Activated T-cell treated with anti-CD3 and anti-CD28 coated beads, Interleukin-2, amount 50 U/mL, for 24 hours (primary cell): ENCODE measurements at places on chromosomes 3 and 15.
A peak's percentile ranks its signal among the peaks of the same experiment; 100 is the strongest.

DNA sequence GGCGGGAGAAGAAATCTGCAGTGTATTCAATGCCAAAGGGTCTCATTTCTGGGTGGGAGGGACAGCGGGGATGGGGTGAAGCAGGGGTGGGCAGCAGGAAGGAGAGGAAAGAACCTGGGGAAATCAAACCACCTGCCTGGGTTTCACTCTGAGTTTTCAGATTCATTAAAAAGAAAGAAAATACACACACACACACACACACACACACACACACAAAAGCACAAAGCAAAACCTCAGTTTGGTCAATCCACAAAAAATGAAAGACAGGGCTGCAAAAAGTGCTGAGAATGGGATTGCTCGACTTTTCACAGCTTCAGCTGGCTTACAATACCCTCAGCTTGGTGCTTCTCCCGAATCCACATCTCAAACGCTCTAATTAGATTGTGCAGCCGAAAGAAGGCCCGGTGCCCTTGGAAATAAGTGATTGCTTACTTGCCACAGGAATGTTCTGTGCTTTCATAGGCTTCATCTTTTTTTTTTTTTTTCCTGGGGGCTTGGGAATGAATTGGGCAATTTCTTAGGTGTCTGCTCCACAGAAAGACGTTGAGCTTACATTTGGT is 370.5 kb downstream of the RORA start:
- H3K4me3 ChIP-seq = no peak overlapping the region
- no peak overlapping the region for H3K27ac ChIP-seq
- no peaks in the 10 kb centered on the region for H3K27me3 ChIP-seq
- DNase-seq = no peak
- H3K36me3 ChIP-seq = no peaks in the 10 kb centered on the region
- H3K4me1 ChIP-seq = peaks cover 58% of the 10 kb centered on the region

DNA sequence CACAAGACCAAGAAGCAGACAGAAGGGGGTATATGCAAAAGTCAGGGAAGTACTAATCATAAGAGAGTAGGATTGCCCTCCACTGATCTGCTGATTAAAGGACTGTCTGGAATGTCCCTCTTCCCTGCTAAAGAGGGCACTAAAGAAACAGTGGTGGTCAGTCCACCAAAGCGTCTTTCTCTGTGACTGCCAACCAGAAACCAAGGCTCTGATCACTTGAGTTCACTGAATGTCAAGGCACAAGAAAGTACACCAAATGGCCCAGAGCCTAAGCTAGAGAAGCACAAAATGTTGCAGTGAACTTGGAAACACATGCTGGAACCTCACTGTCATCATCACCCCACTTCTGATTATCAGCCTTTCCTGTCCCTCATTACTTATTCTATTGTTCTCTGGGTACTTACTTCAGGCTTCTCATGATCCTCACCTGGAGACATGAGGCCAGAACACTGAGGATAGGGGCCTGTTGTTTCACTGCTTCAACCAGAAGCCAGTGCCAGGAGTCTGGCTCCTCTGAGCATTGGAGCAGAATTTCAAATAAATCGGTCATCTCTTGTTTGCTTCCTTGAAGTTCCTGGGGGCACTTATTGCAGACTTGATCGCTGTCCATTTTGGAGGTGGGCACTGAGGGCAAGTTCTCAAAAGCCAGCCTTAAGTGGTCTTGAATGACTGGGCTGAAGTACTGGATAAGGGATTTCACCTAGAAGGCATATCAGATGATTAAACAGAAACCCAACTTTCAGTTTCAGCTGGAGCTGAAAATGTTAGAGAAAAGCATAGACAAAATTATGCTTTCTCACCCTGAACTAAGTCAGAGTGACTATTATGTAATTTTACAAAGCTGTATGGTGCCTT is 58.9 kb downstream of the EIF3J start:
- peak overlapping the region; percentile 85 for H3K27ac ChIP-seq
- H3K27me3 ChIP-seq = no peaks in the 10 kb centered on the region
- no peak for DNase-seq
- H3K36me3 ChIP-seq = peaks cover 78% of the 10 kb centered on the region
- H3K4me1 ChIP-seq = peaks cover 42% of the 10 kb centered on the region
- no peak overlapping the region for H3K4me3 ChIP-seq

GRCh38 chr3:192060160-192060781 is 599.3 kb downstream of the PYDC2 start:
- H3K4me1 ChIP-seq = no peaks in the 10 kb centered on the region
- H3K27ac ChIP-seq = no peak overlapping the region
- no peak overlapping the region for H3K4me3 ChIP-seq

DNA sequence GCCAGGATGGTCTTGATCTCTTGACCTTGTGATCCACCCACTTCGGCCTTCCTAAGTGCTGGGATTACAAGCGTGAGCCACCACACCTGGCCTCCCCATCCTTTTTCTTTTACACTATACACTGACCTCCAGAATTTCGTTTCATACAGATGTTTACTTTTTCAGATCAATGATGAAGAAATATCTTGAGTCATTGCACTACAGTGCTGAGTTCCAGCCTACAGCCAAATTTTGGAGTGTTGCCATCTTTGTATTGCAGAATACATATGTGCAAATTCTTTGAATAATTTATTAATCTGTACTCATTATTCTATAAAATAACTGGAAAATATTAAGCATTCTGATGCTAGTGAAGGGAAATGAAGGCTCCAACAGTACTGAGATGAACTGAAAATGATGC is 12.5 kb downstream of the ZPLD1 start:
- H3K4me3 ChIP-seq = no peak overlapping the region
- no peaks in the 10 kb centered on the region for H3K27me3 ChIP-seq
- no peaks in the 10 kb centered on the region for H3K36me3 ChIP-seq

DNA sequence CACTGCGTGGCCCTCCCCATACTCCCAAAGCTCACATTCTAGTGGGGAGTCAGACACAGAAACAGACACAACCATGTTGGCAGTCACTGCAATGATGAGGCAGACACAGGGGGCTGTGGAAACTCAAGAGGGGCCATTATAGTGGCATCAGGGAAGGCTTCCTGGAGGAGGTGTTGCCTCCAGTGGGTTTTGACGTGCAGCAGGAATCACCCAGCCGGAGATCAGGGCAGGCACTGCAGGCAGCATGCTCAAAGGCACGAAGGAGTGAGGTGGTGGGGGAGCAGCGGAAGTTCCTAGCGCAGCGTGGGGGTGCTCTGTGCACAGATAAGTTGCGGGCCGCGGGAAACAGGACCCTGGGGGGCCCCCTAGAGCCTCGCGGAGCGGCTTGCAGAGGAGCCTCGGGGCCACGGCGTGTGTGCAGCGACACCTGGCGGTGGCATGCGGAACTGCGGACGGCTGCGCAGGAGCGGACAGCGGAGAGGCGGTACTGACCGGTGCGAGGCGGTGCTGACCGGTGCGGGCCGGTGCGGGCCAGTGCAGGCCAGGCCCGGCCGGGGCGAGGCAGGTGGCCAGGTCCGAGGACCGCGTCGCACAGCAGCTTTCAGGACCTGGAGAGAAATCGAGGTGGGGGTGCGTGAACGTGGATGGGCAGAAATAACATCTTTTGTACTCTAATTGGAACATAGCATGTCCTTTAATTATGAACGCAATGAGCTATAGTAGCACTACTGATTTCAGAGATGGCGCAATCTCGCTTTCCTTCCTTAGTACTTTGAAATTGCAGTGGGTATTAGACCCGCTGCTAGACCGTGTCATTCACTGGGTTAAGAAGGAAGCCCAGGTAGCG is 101.5 kb downstream of the FBLN2 start:
- H3K27ac ChIP-seq = no peak overlapping the region
- H3K27me3 ChIP-seq = peaks cover 35% of the 10 kb centered on the region
- H3K4me1 ChIP-seq = peaks cover 35% of the 10 kb centered on the region
- no peaks in the 10 kb centered on the region for H3K36me3 ChIP-seq
- no peak overlapping the region for H3K4me3 ChIP-seq
- DNase-seq = peak; percentile 89

GRCh38 chr15:80778964-80779657 is at the start of gene CEMIP:
TSS of gene CEMIP (plus strand) at chr15:80779370. CDS start at chr15:80873880, 94,510 bp downstream.
- no peak within 1 kb of the TSS for H3K27ac ChIP-seq
- peaks cover 58% of the 10 kb centered on the region for H3K27me3 ChIP-seq
- DNase-seq = peak; percentile 70
- H3K4me1 ChIP-seq = peaks cover 25% of the 10 kb centered on the region
- peak within 1 kb of the TSS; percentile 71 for H3K4me3 ChIP-seq
- H3K36me3 ChIP-seq = no peaks in the 10 kb centered on the region

DNA sequence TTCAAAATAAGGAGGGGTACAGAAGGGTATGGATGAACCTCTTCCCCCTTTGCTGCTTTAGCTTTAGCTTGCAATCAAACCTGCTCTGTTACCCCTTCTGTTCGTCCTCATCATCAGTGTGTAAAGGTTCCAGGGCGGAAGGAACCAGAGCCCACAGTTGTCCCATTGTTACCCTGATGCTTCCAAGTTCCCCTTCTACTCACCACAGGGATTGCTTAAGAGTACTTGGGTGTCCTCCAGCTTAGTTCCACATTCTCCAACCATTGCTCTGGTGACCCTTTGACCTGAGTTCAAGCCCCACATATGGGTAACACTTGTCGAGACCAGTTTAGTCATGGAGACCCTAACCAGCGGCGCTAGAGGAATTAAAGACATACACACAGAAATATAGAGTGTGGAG is 1080.1 kb upstream of the ALCAM start:
- no peaks in the 10 kb centered on the region for H3K36me3 ChIP-seq
- no peaks in the 10 kb centered on the region for H3K27me3 ChIP-seq
- DNase-seq = no peak
- H3K4me3 ChIP-seq = no peak overlapping the region
- H3K4me1 ChIP-seq = peaks cover 4% of the 10 kb centered on the region
- no peak overlapping the region for H3K27ac ChIP-seq

GRCh38 chr15:82808634-82809041 is 790 bp upstream of the WHAMM start:
- DNase-seq = no peak
- H3K27ac ChIP-seq = peak overlapping the region; percentile 87
- H3K4me1 ChIP-seq = peaks cover 36% of the 10 kb centered on the region

- no peak for DNase-seq
- H3K27ac ChIP-seq = no peak overlapping the region
- H3K4me3 ChIP-seq = no peak overlapping the region
- H3K4me1 ChIP-seq = no peaks in the 10 kb centered on the region
These were observed 230.8 kb upstream of the TBC1D5 start for GRCh38 chr3:17972959-17973906.

GRCh38 chr3:116394365-116394764 is 50.9 kb downstream of the LSAMP start:
- DNase-seq = no peak
- no peaks in the 10 kb centered on the region for H3K27me3 ChIP-seq
- H3K36me3 ChIP-seq = no peaks in the 10 kb centered on the region
- no peak overlapping the region for H3K27ac ChIP-seq

GRCh38 chr15:83110381-83110780 is 2.9 kb downstream of the TM6SF1 start:
- peaks cover 50% of the 10 kb centered on the region for H3K27me3 ChIP-seq
- no peak for DNase-seq

DNA sequence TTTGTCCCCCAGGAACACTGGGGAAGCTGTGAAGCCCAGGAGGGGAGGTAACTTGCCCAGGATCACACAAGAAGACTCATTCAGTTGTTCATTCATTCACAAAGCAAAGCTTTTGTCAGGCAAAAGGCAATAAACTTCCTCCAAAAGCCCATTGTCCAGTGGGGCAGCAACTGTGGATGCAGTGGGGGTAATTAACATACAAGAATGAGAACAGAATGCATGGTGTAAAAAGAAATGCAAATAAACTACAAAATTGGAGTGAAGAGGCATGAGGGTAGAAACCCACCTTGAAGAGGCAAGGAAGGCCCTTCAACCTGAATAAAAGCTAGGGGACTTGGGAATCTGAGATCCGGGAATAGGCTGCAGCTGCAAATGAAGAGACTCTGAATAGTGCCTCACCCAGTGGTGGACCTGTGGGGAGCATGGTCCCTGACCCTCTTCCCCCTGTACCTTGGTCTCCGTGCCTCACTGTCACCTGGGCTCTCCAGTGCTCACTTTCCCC is 363.6 kb downstream of the CLSTN2 start:
- H3K36me3 ChIP-seq = no peaks in the 10 kb centered on the region
- no peak for DNase-seq
- no peak overlapping the region for H3K4me3 ChIP-seq
- H3K4me1 ChIP-seq = no peaks in the 10 kb centered on the region
- H3K27me3 ChIP-seq = peaks cover 16% of the 10 kb centered on the region

GRCh38 chr15:85026304-85027032 is 44.8 kb downstream of the PDE8A start:
- H3K36me3 ChIP-seq = no peaks in the 10 kb centered on the region
- no peak overlapping the region for H3K27ac ChIP-seq
- H3K27me3 ChIP-seq = no peaks in the 10 kb centered on the region
- DNase-seq = no peak

DNA sequence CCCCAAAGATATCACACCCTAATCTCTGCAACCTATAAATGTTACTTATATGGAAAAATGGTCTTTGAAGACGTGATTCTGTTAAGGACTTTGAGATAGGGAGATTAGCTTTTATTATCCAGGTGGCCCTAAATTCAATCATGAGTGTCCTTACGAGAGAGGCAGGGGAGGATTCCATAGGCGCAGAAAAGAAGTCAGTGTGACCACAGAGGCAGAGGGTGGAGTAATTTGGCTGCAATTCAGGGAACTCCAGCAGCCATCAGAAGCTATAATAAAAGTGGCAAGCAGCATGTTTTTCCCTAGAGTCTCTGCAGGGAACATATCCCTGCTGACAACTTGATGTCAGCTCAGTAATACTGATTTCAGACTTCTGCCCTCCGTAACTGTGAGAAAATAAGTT is 315.2 kb upstream of the ROBO2 start:
- H3K27ac ChIP-seq = no peak overlapping the region
- H3K27me3 ChIP-seq = no peaks in the 10 kb centered on the region
- DNase-seq = no peak
- no peak overlapping the region for H3K4me3 ChIP-seq
- no peaks in the 10 kb centered on the region for H3K36me3 ChIP-seq

GRCh38 chr3:111610612-111611054 is 15.5 kb upstream of the ZBED2 start:
- DNase-seq = peak; percentile 70
- peaks cover 97% of the 10 kb centered on the region for H3K4me1 ChIP-seq
- H3K27me3 ChIP-seq = no peaks in the 10 kb centered on the region
- H3K36me3 ChIP-seq = peaks cover 64% of the 10 kb centered on the region
- peak overlapping the region; percentile 97 for H3K27ac ChIP-seq
